ENCODE measurements at places on chromosomes 16 and 17. TPM values are rescaled to one million over a fixed set of nuclear protein-coding genes. Genes with fewer than 3 reads are reported as not detected.

USP31 gene
- polyA plus RNA-seq, result 0.13 TPM

- H3K4me1 ChIP-seq, result peaks cover under 1% of the 10 kb centered on the region
- H3K27ac ChIP-seq, result no peak overlapping the region
- H3K36me3 ChIP-seq, result no peaks in the 10 kb centered on the region
These were observed 11.1 kb downstream of the BAHCC1 start for GRCh38 chr17:81406117-81406953.

DNA sequence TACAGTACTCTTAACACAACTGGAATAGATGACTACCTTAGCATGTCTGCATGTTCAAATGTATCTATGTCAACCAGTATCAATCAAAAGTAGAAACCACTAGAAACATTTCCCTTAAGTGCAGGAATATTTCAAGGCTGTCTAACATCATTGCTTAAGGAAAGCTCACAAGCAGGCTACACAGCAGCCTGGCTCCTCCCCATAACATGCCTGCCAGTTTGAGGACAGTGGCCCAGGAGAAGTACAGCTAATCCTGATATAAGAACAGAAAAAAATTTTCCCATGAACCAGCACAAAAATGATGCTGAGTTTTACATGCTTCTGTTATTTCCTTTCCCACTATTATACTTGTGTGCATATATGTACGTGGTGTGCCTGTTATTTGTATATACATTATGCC, 175.1 kb downstream of the MYO1D start:
- no peaks in the 10 kb centered on the region for H3K36me3 ChIP-seq
- H3K4me1 ChIP-seq, result no peaks in the 10 kb centered on the region
- no peak overlapping the region for H3K27ac ChIP-seq
- H3K4me3 ChIP-seq, result no peak overlapping the region
- no peaks in the 10 kb centered on the region for H3K27me3 ChIP-seq

GRCh38 chr17:51439395-51440229, 179.3 kb downstream of the UTP18 start:
- peak; percentile 21 for DNase-seq
- H3K36me3 ChIP-seq, result no peaks in the 10 kb centered on the region
- no peak overlapping the region for H3K4me3 ChIP-seq
- no peak overlapping the region for H3K27ac ChIP-seq
- no peaks in the 10 kb centered on the region for H3K27me3 ChIP-seq

RNF222 gene
- polyA plus RNA-seq, result 0.19 TPM

GRCh38 chr17:34820922-34821321, 140.3 kb downstream of the CCT6B start:
- no peaks in the 10 kb centered on the region for H3K36me3 ChIP-seq
- no peak for DNase-seq
- H3K4me1 ChIP-seq, result no peaks in the 10 kb centered on the region
- no peak overlapping the region for H3K4me3 ChIP-seq
- H3K27ac ChIP-seq, result no peak overlapping the region

DNA sequence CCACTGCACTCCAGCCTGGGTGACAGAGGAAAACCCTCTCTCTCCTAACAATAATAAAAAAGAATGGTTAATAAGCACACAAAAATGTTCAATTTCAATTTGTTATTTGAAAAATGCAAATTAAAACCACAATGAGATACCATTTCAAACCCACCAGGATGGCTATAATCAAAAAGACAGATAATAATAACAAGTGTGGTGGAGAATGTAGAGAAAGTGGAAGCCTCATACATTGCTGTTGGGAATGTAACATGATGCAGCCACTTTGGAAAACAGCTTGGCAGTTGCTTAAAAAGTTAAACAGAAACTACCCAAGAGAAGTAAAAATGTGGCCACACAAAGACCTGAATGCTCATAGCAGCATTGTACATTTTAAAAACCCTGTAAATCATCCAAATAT, 51.8 kb upstream of the MAP3K14 start:
- no peaks in the 10 kb centered on the region for H3K36me3 ChIP-seq
- peaks cover 8% of the 10 kb centered on the region for H3K4me1 ChIP-seq
- no peak overlapping the region for H3K27ac ChIP-seq
- DNase-seq, result no peak
- H3K27me3 ChIP-seq, result peaks cover under 1% of the 10 kb centered on the region

HOXB9 gene
- polyA plus RNA-seq, result not detected

DNA sequence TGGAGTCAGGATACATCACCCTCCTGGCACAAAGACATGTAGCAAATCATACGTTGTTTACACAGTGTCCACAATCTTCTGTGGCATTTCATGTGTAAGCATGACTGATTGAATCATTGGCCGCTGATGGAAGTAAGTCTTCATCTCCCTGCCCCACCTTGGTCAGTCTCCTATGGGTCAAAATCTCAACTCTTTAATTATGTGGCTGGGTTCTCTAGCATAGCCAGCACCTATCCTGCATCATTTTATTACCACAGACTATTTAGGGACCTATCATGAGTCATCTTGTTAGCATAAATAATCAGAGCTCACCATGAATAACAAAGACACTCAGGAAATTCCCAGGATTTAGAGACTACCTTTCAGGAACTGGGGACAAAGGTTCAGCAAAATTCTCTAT, 15.9 kb downstream of the TANC2 start:
- peaks cover 2% of the 10 kb centered on the region for H3K27me3 ChIP-seq
- no peak overlapping the region for H3K4me3 ChIP-seq
- H3K27ac ChIP-seq, result no peak overlapping the region
- no peaks in the 10 kb centered on the region for H3K36me3 ChIP-seq

CDYL2 gene
- polyA plus RNA-seq, result 2.2 TPM

- no peaks in the 10 kb centered on the region for H3K36me3 ChIP-seq
- DNase-seq, result peak; percentile 46
- peaks cover 64% of the 10 kb centered on the region for H3K4me1 ChIP-seq
These were observed 8.7 kb downstream of the ABI3 start for GRCh38 chr17:49218941-49219913.

DNASE1L2 gene
- not detected for polyA plus RNA-seq

GRCh38 chr17:27458524-27458908, 2.3 kb downstream of the KSR1 start:
- H3K27me3 ChIP-seq, result no peaks in the 10 kb centered on the region
- no peaks in the 10 kb centered on the region for H3K36me3 ChIP-seq
- DNase-seq, result no peak
- H3K4me1 ChIP-seq, result peaks cover 37% of the 10 kb centered on the region
- H3K4me3 ChIP-seq, result peak overlapping the region; percentile 80

HOXB3 gene
- 0.05 TPM for polyA plus RNA-seq

GRCh38 chr17:57667461-57667923, 77.6 kb downstream of the CCDC182 start:
- H3K36me3 ChIP-seq, result no peaks in the 10 kb centered on the region

NTN3 gene
- not detected for polyA plus RNA-seq

TP53TG3B gene
- not detected for polyA plus RNA-seq

GRCh38 chr17:79948406-79948944, 87.2 kb downstream of the TBC1D16 start:
- no peaks in the 10 kb centered on the region for H3K27me3 ChIP-seq
- no peak overlapping the region for H3K27ac ChIP-seq
- no peaks in the 10 kb centered on the region for H3K36me3 ChIP-seq

DNA sequence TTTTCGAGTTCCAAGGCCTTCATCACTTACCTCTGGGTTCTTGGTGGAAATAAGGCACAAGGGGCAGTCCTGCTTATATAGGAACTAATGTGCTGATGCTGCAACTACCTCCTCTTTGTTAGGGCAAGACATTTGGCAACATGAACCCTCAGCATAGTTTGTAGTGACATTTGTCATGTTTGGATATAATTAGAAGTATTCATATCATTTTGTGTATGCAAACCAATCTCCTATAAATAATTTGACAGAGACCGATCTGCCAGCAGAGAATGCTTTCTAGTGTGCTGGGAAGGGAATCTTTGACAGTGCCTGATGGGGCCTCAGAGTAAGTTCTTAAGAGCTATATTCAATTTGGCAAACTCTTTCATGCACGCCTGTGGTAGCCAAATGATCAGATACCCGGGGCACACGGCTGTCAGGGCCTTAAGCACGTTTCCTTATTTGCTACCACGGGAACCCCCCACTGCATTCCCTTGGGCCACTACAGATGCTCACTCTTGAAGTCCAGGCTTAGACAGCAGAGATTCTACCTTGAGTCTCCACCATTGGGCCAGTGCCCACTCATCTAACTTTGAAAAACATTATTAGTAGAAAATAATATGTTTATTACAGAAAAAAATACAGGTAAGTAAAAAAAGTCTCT, at the start of gene MYH8:
Gene MYH8 (minus strand): TSS at position 51 of the 643 bp plus-strand sequence. CDS start 1,723 bp downstream, outside the sequence.
- no peak within 1 kb of the TSS for H3K4me3 ChIP-seq
- H3K36me3 ChIP-seq, result no peaks in the 10 kb centered on the region
- no peaks in the 10 kb centered on the region for H3K4me1 ChIP-seq

DNA sequence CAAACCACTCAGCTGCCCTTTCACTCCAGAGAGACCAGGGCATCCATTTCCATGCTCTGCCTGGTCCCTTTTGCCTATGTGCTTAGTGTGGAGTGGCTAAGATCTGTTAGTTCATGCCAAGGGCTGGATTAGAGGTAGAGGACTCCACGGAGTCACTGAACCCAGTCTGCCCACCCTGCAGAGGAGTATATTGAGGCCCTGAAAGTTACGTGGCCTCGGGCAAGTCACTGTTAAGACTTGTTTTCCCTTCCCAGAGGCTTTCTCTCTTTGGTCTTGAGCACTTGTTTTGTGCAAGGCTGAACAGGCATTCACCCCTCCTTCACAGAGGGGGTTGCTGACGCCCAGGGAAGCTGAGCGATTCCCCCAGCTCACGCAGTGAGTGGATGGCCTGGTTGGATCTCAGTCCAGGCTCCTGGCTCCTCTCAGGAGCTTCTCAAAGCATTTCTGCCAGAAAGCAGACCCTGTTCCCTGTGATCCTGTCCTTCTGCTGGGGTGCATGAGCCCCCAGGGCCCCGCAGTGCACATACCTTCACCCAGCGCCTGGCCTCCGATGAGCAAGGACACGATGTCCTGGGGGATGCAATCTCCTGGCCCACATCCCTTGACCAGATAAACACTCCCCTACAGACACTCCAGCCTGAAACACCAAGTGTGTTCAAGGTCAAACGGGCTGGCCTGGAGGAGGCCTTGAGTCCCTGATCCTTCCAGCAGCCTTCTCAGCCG, 153.4 kb upstream of the GSE1 start:
- H3K36me3 ChIP-seq, result no peaks in the 10 kb centered on the region
- H3K4me1 ChIP-seq, result peaks cover 8% of the 10 kb centered on the region
- no peak overlapping the region for H3K27ac ChIP-seq
- no peaks in the 10 kb centered on the region for H3K27me3 ChIP-seq
- DNase-seq, result no peak

FKBP10 gene
- 0.25 TPM for polyA plus RNA-seq

DNA sequence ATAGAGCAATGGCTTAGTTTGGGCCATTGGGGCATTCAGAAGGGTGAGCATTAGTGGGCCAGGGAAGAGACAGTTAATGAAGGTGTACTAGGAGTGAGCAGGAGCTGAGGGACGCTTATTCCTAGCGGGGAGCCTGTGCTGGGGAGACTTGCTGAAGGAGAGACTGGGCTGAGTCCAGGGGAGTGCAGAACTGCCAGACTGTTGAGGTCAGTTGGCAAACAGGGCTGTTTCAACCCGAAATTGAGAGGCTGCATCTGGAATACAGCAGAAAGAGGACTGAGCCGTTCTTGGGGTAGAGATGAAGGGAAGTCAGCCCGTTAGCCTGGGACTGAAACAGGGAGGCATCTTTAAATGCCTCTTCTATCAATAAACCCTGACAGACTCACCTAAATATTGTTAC, 33.2 kb downstream of the MAP2K6 start:
- no peak overlapping the region for H3K27ac ChIP-seq
- no peaks in the 10 kb centered on the region for H3K4me1 ChIP-seq
- no peak overlapping the region for H3K4me3 ChIP-seq
- DNase-seq, result no peak

DNA sequence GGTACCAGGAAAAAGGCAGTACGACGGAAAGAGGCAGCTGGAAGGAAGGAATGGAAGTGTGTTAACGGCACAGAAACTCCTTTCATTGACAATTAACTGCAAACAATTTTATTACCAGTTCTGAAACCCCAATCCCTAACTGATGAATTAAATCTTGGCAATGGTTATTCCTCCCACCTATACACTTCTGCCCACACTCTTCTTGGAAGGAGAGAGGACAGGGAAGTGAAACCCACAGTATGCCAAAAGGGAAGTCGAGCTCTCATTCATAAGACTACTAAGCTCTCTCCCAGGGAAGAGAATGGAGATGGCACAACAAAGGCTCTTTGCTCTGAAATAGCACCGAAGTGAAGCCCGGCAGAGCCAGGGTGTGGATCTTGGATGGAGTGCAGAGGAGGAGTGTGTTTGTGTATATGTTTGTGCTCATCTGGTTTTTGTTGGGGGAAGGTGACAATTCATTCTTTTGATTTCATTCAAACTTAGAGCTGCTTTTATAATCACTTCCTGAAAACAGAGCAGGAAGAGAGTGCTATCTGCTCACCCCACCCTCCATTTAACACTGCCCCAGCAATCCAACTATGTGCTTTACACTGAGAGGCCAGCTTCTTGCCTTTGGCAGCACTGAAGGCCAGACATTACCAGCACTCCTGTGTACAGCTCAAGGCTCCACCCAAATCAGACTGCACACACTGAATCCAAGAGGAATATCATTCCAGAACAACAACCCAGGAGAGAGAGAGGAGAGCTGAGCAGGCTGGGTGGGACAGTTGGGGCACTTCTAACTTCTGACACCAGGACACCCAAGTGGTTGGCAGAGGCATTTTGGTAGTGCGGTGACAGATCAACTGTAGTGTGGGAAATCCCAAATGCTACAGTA, 68.7 kb downstream of the HIC1 start:
- DNase-seq, result no peak
- no peaks in the 10 kb centered on the region for H3K27me3 ChIP-seq
- H3K4me3 ChIP-seq, result peak overlapping the region; percentile 4
- H3K27ac ChIP-seq, result no peak overlapping the region

DNA sequence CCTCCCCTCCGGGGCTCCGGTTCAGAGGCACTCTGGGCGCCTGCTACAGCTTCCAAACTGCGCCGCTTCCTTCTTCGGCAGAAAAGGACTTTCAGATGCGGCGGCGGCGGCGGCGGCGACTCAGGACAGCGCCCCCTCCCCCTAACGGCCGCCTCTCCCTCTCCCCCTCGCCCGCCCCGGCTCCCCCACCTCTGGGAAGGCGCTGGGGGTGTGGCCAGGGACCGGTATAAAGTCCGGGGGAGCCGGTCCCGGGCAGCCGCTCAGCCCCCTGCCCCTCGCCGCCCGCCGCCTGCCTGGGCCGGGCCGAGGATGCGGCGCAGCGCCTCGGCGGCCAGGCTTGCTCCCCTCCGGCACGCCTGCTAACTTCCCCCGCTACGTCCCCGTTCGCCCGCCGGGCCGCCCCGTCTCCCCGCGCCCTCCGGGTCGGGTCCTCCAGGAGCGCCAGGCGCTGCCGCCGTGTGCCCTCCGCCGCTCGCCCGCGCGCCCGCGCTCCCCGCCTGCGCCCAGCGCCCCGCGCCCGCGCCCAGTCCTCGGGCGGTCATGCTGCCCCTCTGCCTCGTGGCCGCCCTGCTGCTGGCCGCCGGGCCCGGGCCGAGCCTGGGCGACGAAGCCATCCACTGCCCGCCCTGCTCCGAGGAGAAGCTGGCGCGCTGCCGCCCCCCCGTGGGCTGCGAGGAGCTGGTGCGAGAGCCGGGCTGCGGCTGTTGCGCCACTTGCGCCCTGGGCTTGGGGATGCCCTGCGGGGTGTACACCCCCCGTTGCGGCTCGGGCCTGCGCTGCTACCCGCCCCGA, at the start of gene IGFBP4:
Gene IGFBP4 (plus strand): TSS at position 255 of the 792 bp plus-strand sequence. CDS start 286 bp downstream, at position 541.
- DNase-seq, result peak; percentile 52
- no peaks in the 10 kb centered on the region for H3K36me3 ChIP-seq
- peaks cover 14% of the 10 kb centered on the region for H3K4me1 ChIP-seq
- H3K4me3 ChIP-seq, result no peak within 1 kb of the TSS
- H3K27me3 ChIP-seq, result no peaks in the 10 kb centered on the region

KRTAP4-5 gene
- polyA plus RNA-seq, result not detected

- H3K27me3 ChIP-seq, result no peaks in the 10 kb centered on the region
- no peak overlapping the region for H3K4me3 ChIP-seq
These were observed 6.1 kb downstream of the SGSM2 start for GRCh38 chr17:2343421-2343820.
